ENCODE measurements at places on chromosomes 5 and 9. TPM values are rescaled to one million over a fixed set of nuclear protein-coding genes. Genes with fewer than 3 reads are reported as not detected.

DNA sequence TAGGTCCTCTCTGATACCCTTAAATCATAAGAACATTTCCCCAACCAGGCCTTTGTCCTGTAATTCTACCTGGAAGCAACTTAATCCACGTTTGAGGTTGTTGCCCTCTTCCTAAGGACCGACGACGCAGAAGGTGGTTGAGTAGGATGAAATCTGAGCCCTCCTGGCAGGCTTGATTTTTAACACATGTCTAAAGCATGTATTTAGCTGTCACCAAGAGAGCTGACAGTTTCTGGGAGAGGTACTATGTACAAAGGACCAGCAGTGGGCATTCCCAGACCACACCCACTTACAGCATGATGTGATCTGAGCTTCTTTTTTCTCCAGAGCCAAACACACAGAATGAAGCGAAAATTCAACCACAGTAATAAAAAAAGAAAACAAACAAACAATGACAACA is 260.9 kb downstream of the SH3GL2 start:
- no peak overlapping the region for H3K27ac ChIP-seq
- DNase-seq: no peak
- H3K27me3 ChIP-seq: peaks cover 9% of the 10 kb centered on the region
- no peaks in the 10 kb centered on the region for H3K4me1 ChIP-seq
- H3K36me3 ChIP-seq: no peaks in the 10 kb centered on the region

DNA sequence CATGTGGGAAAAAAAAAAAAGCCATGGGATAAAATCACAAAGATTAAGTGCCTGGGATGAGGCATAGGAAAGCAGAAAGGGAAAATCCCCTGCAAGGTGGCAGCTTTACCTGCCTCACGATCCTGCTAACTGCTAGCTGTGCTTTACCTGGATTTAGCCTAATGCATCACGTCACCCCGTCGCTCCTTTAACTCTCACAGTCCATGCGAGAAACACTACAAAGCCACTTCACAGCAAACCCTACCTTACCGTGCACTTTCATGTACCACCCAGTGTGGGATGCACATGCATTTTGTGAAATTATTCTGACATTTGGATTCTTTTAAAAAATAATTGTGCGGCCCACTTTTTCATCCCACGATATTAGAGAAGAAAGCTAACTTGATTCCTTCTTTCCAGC is 31.0 kb downstream of the ATPSCKMT start:
- H3K27ac ChIP-seq: no peak overlapping the region
- H3K27me3 ChIP-seq: no peaks in the 10 kb centered on the region
- H3K4me3 ChIP-seq: no peak overlapping the region
- no peak for DNase-seq

The PCDHB3 gene
- total RNA-seq: 0.42 TPM

DNA sequence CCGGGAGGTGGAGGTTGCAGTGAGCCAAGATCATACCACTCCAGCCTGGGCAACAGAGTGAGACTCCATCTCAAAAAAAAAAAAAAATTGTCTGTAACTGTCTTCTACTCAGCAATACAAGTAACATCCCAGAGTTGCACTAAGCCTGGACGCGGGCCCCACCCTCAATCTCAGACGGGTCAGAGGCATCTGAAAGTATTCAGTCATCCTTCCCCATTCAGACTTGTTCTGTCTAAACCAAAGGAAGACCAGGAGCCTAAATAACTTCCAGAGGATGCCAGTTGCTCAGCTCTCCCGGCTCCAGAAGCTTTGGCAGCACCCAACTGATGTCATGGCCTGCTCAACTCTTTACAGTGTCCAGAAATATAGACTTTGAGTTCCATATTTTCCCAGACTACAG is 218.6 kb downstream of the AUH start:
- H3K36me3 ChIP-seq: no peaks in the 10 kb centered on the region
- DNase-seq: no peak
- H3K27me3 ChIP-seq: no peaks in the 10 kb centered on the region
- H3K4me3 ChIP-seq: no peak overlapping the region

GRCh38 chr5:80172067-80172695 is 83.7 kb downstream of the SERINC5 start:
- no peak overlapping the region for H3K4me3 ChIP-seq
- H3K27me3 ChIP-seq: no peaks in the 10 kb centered on the region
- H3K27ac ChIP-seq: no peak overlapping the region

The TGFBI gene
- 892 TPM for total RNA-seq

DNA sequence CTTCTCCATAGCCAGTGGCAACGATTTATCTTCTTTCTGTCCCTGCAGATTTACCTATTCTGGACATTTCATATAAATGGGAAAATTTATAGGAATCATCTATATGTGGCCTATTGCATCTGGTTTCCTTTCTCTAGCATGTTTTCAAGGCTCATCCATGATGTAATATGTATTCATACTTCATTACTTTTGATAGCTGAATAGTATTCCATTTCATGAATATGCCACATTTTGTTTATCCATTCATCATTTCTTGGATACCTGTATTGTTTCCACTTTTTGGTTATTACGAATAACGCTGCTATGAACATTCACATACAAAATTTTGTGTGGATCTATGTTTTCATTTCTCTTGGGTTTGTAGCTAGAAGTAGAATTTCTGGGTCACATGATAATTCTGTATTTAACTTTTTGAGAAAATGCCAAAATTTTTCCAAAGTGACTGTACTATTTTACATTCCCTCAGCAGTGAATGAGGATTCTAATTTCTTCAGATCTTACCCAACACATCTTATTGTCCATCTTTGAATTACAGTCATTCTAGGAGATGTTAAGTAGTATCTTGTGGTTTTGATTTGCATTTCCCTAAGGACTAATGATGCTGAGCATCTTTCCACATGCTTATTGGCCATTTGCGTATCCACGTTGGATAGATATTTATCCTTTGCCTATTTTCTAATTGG is 3.6 kb downstream of the IARS1 start:
- no peaks in the 10 kb centered on the region for H3K27me3 ChIP-seq
- peaks cover 22% of the 10 kb centered on the region for H3K4me1 ChIP-seq
- H3K27ac ChIP-seq: no peak overlapping the region
- no peak for DNase-seq

DNA sequence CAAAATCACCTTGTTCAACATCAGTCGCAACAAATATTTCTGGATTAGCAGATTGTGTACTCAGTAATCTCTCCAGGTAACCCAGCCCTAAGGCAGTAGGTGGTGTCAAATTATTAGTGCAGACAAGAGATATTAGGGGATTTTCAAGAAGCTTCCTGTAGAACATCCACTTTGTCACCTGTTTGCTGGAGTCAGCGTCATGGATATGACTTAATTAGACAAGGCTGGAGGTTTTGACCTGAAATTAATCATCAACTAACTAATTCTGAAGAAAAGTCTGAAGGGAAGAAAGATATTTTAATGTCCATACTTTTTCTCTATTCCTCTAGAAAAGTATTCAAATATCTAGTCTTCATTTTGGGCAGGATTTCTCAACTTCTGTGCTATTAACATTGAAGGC is 91.4 kb upstream of the CCDC112 start:
- no peak overlapping the region for H3K4me3 ChIP-seq
- H3K4me1 ChIP-seq: no peaks in the 10 kb centered on the region
- DNase-seq: no peak
- no peaks in the 10 kb centered on the region for H3K36me3 ChIP-seq
- no peaks in the 10 kb centered on the region for H3K27me3 ChIP-seq

DNA sequence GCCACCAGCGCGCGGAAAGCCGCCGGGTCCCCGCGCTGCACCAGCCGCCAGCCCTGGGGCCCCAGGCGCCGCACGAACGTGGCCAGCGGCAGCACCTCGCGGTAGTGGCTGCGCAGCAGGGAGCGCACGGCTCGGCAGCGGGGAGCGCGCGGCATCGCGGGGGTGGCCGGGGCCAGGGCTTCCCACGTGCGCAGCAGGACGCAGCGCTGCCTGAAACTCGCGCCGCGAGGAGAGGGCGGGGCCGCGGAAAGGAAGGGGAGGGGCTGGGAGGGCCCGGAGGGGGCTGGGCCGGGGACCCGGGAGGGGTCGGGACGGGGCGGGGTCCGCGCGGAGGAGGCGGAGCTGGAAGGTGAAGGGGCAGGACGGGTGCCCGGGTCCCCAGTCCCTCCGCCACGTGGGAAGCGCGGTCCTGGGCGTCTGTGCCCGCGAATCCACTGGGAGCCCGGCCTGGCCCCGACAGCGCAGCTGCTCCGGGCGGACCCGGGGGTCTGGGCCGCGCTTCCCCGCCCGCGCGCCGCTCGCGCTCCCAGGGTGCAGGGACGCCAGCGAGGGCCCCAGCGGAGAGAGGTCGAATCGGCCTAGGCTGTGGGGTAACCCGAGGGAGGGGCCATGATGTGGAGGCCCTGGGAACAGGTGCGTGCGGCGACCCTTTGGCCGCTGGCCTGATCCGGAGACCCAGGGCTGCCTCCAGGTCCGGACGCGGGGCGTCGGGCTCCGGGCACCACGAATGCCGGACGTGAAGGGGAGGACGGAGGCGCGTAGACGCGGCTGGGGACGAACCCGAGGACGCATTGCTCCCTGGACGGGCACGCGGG is at the start of gene TERT:
TERT (minus strand) TSS at position 234 of the 815 bp plus-strand sequence; CDS start at position 155, 79 bp downstream.
- H3K36me3 ChIP-seq: peaks cover 5% of the 10 kb centered on the region
- no peaks in the 10 kb centered on the region for H3K4me1 ChIP-seq
- H3K27ac ChIP-seq: no peak within 1 kb of the TSS
- no peaks in the 10 kb centered on the region for H3K27me3 ChIP-seq
- no peak for DNase-seq
- no peak within 1 kb of the TSS for H3K4me3 ChIP-seq

- no peaks in the 10 kb centered on the region for H3K27me3 ChIP-seq
- no peak overlapping the region for H3K4me3 ChIP-seq
- no peaks in the 10 kb centered on the region for H3K36me3 ChIP-seq
- H3K4me1 ChIP-seq: no peaks in the 10 kb centered on the region
Measured at GRCh38 chr5:97728920-97729319, 545.9 kb upstream of the RIOK2 start.

DNA sequence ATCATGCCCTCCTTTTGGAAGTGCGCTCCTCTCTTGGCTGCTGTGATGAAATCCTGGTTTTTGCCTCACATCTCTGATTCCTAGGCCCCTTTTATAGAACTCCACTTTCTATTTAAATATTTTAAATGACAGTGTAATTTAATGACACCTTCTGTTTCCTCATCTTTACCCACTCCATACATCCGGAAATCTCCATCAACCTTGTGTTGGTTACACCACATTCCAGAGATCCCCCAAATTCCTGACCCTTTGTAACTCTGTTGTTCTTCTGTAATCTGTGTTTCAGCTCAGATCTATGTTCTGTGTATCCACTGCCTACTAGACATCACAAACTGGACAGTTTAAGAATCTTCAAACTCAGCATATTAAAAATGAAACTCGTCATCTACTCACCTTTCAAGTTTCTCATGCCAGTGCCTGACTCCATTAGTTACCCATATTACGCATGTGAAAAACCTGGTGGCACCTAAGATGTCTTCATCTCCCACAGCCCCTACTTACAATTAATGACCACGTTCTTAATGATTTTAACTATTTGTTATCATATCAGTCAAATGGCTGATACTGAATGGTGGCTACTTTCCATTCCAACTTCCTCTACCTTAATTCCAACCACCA is 25.1 kb downstream of the PARP8 start:
- peaks cover 3% of the 10 kb centered on the region for H3K4me1 ChIP-seq
- H3K27ac ChIP-seq: no peak overlapping the region
- H3K27me3 ChIP-seq: no peaks in the 10 kb centered on the region
- no peak overlapping the region for H3K4me3 ChIP-seq
- no peak for DNase-seq
- no peaks in the 10 kb centered on the region for H3K36me3 ChIP-seq

- no peaks in the 10 kb centered on the region for H3K36me3 ChIP-seq
- H3K4me3 ChIP-seq: no peak overlapping the region
- H3K27me3 ChIP-seq: no peaks in the 10 kb centered on the region
- H3K27ac ChIP-seq: no peak overlapping the region
Measured at GRCh38 chr5:164650427-164650826, 1145.0 kb downstream of the MAT2B start.

GRCh38 chr5:104363567-104363966 is 801.0 kb upstream of the NUDT12 start:
- H3K27me3 ChIP-seq: no peaks in the 10 kb centered on the region
- no peaks in the 10 kb centered on the region for H3K4me1 ChIP-seq
- no peak overlapping the region for H3K27ac ChIP-seq
- H3K4me3 ChIP-seq: no peak overlapping the region
- no peak for DNase-seq
